ENCODE measurements at places on chromosomes 13 and 19. TPM values are rescaled to one million over a fixed set of nuclear protein-coding genes. Genes with fewer than 3 reads are reported as not detected.

The ZNF415 gene
- 14.5 TPM for total RNA-seq

The ATG4D gene
- 33.6 TPM for total RNA-seq

The POGLUT2 gene
- 3.0 TPM for total RNA-seq

The TNFSF9 gene
- total RNA-seq = 0.45 TPM

The NLRP4 gene
- total RNA-seq = not detected

The DBP gene
- 18.9 TPM for total RNA-seq

The FAM216B gene
- not detected for total RNA-seq

The DZIP1 gene
- total RNA-seq = 4.3 TPM

The LIM2 gene
- total RNA-seq = not detected

The TFDP1 gene
- total RNA-seq = 49.2 TPM

The RFX1 gene
- 9.0 TPM for total RNA-seq

The CGB1 gene
- total RNA-seq = not detected

The BABAM1 gene
- 79.5 TPM for total RNA-seq

The HCN2 gene
- total RNA-seq = not detected

The GPC5 gene
- 0.67 TPM for total RNA-seq

The CALR3 gene
- total RNA-seq = 0.58 TPM

The TEX26 gene
- total RNA-seq = not detected

The PEAK3 gene
- total RNA-seq = 0.78 TPM

The SLC25A41 gene
- not detected for total RNA-seq

The ZMYM5 gene
- 24.7 TPM for total RNA-seq

The PLVAP gene
- total RNA-seq = 322 TPM

The PRSS57 gene
- not detected for total RNA-seq

The RABAC1 gene
- total RNA-seq = 138 TPM

The HIF3A gene
- total RNA-seq = 53.5 TPM

The CABP5 gene
- not detected for total RNA-seq

The FFAR1 gene
- total RNA-seq = not detected
